Chondrocyte (in vitro differentiated cells): ENCODE measurements at places on chromosomes 3 and 15.

DNA sequence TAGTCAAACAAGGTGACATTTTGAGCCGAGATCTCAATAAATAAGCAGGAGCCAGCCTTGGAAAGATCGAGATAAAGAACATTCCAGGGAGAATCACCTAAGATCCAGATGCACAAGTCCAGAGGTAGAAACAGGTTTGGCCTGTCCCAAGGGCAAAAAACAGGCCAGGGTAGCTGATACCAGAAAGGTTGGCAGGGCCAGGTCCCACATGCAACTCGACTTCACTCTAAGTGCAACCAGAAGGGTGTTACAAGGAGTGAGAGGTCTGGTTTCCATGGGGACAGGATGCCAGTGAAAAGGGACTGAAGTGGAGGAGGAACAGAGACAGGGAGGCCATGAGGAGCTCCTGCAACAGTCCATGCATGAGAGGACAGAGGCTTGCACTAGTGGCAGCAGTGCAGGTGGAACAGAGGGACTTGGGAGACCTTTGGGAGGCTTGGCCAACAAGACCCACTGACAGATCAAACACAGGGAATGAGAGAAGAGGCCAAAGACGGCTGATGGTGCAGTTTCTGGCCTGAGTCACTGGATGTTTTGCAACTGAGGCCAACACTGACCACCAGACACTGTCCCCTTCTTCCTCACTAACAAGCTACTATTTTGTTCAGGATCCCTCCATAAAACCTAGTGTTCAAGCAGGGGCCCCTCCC is 5.2 kb downstream of the TPRA1 start:
- no peak for DNase-seq

GRCh38 chr15:57668016-57668415 is 38.5 kb upstream of the POLR2M start:
- no peak for DNase-seq

DNA sequence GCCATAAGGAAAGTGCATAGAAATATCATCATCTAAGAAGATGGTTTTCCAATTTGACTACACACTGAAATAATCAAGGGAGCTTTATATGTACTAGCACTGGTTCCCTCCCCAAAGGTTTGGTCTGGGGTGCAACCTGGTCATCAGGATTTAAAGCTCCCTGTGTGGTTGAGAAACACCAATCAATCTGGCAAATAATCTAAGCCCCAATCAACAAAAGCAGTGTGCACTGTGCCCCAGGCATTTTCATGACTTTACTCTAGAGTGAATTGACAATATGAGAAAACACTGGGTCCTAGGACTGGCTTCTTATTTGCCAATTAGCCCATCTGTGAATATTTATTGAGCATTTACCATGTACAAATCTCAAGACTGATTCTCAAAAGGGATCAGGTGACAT is 255.1 kb downstream of the MEIS2 start:
- no peak for DNase-seq

- DNase-seq: no peak
Observed at GRCh38 chr3:42608581-42608980, 8.1 kb downstream of the NKTR start.

DNA sequence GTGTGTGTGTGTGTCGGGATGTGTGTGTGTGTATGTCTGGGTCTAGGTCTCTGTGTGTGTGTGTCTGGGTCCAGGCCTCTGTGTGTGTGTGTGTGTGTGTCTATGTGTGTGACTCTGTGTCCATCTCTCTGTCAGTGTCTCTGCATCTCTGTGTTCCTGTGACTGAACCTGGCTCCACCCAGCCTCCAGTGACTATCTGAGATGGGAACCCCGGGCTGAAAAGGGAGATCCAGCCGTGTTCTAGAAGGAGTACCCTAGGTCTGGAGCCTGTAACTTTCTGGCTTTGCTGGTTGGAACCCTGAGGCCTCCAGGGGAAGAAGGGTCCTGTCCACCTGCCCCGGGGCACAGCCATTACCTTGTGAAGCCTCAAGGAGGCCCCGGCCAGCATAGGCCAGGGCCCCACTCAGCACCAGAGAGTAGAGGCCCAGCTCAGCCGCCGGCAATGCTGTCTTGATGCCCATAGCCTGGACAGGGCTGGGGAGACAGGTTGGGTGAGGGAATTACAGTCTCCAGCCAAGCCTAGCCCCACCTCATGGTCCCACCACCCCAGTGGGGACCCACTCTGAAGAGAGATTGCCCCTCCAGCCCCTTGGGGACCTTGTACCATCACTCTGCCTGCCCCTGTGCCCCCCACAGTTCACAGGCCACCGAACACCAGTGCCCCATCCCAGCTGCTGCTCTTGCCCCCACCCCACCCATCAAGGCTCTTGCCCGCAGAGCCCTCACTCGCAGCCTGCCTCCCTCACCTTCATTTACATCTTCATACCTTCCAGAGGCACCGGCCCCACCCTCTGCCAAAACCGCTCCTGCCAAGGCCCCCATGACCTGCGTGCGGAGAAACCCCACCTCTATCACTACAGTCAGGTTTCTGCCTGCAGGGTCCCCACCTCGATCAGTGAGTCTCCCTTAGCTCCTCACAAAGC is 2.0 kb downstream of the HHATL start:
- DNase-seq: no peak

DNA sequence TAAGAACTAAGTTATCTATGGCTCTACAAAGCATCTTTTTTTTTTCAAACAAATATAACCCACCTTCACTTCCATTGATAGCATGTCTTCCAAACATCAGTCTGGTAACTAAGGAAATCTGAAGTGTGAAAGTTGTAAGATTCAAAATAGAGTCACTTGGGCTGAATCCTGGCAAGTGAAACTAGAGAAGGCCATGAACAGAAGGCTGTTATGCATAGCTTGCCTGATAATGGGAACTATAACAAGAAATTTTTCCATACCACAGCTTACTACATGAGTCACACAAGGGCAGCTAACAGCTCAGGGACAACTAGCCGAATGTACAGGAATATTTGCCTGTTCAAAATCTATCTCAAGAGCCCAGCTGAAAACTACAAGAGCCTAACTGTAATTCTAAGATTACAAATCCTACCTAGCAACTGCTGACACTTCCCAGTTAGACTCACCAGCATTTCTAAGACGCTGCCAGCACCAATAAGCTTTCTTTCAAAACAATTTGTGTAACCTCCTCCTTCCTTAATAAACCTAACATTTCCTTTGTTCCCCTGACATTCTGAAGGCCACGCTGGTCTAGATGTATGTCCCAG is 1066.5 kb downstream of the PLOD2 start:
- no peak for DNase-seq

GRCh38 chr3:175704366-175705055 is 845.4 kb downstream of the NAALADL2 start:
- DNase-seq: no peak

- no peak for DNase-seq
Observed at GRCh38 chr3:188581365-188581764, 427.4 kb downstream of the LPP start.

DNA sequence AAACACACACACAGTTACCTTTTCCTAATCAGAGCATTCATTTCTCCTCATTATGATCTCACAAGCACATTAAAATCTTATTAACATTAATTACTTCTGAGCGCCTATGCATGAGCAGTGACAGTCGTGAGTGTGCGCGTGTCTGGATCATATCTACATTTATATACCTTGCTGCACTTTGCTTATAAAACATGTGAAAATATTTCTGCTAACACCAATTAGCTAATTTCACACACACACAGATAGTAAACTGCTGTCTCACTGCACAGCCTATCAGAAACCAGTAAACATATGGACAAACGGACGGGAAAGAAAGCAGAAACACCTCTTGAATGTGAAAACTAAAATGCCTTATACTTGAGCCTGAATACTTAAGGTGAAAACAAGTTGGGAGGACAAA is 64.8 kb downstream of the ZBTB20 start:
- no peak for DNase-seq

DNA sequence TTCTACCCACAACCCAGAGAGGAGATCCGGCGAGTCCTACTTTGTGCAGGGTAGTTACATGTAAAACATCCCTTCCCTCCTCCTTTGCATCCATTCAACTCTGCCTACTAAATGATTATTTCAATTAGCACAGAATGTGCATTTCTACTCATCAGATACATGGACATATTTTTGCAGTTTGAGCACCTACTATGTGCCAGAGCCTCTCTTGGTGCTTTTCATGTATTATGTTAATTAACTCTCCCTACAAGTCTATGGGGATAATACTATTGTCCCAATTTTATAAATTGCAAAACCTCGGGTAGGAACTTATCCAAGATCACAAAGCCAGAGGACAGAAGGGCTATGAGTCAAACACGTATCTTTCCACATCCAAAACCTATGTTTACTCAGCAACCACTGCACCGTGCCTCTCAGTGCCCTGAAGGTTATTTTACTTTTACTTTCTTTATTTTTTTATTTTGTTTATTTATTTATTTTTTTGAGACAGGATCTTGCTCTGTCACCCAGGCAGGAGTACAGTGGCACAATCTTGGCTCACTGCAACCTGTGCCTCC is 432.8 kb downstream of the MAGI1 start:
- DNase-seq: no peak

GRCh38 chr3:142417302-142417701 is 30.5 kb downstream of the XRN1 start:
- DNase-seq: no peak

- DNase-seq: no peak
Observed at GRCh38 chr15:40593165-40593564, 884 bp upstream of the KNL1 start.
